Memory B cell (primary cell): ENCODE measurements at places on chromosomes 7 and 10.
A peak's percentile ranks its signal among the peaks of the same experiment; 100 is the strongest.

GRCh38 chr7:26694713-26695112, 169.7 kb downstream of the SKAP2 start:
- no peak for DNase-seq

GRCh38 chr7:46080595-46081159, 159.6 kb upstream of the IGFBP3 start:
- DNase-seq, result no peak

GRCh38 chr10:84335516-84335915, 7.1 kb downstream of the CCSER2 start:
- no peak for DNase-seq

DNA sequence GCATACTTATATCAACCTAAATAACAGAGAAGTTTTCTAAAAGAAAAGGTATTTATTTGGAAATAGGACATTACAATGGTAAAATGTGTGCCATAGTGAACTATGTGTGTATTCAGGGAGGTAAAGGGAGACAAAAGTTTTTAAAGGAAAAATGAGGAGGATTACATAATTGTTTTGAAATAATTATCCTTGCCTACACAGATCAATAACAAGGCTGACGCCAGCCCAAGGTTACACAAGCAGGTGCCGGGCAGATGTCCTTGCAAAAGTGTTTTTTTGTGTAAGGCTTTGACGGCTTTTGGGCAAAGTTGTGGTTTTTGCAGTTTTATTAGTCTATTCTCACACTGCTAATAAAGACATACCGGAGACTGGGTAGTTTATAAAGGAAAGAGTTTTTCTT, 22.7 kb upstream of the SLC35B4 start:
- no peak for DNase-seq

GRCh38 chr10:133318494-133319127, 9.9 kb downstream of the ZNF511 start:
- DNase-seq, result peak; percentile 72

- no peak for DNase-seq
These were observed 6.4 kb upstream of the GSAP start for GRCh38 chr7:77422500-77422899.

- DNase-seq, result peak; percentile 14
These were observed 29.2 kb downstream of the ELMO1 start for GRCh38 chr7:37419496-37419895.

GRCh38 chr10:132796846-132797245, 10.9 kb upstream of the NKX6-2 start:
- no peak for DNase-seq

DNA sequence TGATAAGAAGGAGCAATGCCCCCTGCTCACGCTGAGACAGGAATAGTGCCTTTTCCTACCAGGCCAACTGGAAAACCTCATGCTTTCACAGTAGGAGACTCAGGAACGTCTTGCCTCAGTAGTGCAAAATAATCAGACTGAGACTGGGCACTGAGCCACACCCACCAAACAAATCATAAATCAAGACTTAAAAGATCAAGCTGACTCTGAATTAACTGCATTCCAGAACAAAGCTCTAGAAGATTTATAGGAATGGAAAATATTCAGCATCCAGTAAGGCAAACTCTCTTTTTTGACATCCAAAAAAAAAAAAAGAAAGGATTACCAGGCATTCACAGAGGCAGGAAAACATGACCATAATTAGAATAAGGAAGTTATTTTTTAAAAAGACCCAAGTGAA, 30.5 kb upstream of the SLC18A3 start:
- DNase-seq, result no peak
